Activated gamma-delta T cell (primary cell): ENCODE measurements at places on chromosomes 2 and 18.
A peak's percentile ranks its signal among the peaks of the same experiment; 100 is the strongest.

DNA sequence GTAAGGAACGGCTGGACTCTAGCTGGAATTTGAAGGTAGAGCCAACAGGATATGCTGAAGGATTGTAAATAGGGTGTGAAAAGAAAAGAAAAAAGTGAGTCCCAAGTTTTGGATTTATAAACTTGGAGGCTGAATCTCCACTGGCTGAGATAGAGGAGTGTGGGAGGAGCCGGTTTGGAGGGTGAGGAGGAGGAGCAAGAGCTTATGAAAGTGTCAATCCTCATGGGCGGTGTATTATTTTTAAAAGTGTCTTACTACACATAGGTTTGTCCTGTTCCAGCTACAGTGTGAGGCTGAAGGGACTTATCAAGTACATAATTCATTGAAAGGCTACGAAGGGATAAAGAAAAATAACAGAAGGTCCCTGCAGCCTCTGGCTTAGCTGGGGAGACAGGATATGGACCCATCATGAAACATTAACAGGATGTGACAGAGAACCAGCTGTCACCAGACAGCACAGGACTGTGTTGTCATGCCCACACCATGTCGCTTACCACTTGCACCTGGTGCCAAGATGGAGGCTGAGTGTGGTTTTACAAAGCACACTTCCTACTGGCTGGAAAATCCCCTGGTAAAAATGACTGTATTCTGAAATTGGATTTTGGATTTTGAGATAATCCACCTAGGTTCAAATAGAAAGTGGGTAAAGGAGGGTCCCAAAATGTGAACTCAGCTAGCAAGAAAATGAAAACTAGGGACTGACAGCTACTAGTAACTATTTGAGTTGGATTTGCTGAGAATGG lies 2.5 kb upstream of the MREG start:
- DNase-seq, result no peak

- DNase-seq, result no peak
Observed at GRCh38 chr18:42078711-42079110, 123.7 kb downstream of the PIK3C3 start.

GRCh38 chr2:98913916-98914712 lies 21.9 kb downstream of the CRACDL start:
- DNase-seq, result no peak

DNA sequence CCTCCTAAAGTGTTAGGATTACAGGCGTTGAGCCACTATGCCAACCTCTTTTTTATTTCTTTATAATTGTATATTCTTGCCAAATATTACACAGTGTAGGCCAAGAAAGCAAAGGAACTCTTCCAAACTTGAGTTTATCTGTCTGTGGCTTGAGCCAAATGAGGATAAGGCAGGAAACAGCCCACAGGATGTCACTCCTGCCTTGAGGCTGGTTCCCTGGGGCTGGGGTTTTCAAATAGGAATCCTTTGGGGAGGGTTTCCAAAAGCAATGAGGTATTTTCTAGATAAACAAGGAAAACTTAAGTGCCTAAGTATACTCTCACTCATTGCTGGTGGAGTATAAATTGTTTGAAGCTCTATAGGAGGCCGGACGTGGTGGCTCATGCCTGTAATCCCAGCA lies 56.4 kb downstream of the ADCY3 start:
- DNase-seq, result no peak

GRCh38 chr2:27765621-27766286 lies 5.8 kb upstream of the MRPL33 start:
- peak; percentile 19 for DNase-seq

- no peak for DNase-seq
Observed at GRCh38 chr2:98893911-98894321, 42.1 kb downstream of the CRACDL start.

GRCh38 chr2:170191166-170191866 lies 13.4 kb downstream of the MYO3B start:
- no peak for DNase-seq

DNA sequence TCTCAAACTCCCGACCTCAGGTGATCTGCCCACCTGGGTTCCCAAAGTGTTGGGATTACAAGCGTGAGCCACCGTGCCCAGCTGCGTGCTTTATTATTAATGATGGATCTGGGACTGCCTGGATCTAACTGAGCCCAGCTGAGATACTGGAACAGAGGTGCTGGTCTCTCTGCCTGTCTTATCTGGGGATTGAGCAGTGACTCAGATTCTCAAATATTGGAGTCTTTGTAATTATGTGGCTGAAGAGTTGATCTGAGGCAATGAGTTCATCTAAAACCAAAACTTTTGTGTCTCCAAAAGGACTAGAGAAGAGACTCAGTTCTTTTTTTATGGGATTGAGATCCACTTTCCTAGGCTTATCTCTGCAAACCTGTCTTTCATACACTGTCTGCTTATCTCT lies 16.3 kb downstream of the PLEKHB2 start:
- no peak for DNase-seq

DNA sequence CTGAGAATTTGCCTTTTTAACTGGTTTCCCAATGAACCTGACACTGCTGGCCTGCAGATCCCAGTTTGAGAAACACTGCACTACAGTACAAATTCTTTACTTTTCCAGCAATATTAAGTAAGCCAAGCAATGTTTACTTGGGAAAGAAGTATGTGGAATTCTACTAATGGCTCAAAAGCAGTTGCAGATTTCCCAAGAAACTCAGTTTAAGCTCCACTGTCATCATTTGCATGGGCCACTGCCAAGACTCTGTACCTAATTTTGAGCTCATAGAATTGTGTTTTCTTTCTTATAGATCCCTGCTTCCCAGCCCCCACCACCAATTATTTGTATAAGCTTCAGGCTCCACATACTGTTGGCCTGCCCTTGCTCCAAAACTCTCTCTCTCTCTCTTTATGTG lies 676.1 kb downstream of the RNF144A start:
- no peak for DNase-seq

DNA sequence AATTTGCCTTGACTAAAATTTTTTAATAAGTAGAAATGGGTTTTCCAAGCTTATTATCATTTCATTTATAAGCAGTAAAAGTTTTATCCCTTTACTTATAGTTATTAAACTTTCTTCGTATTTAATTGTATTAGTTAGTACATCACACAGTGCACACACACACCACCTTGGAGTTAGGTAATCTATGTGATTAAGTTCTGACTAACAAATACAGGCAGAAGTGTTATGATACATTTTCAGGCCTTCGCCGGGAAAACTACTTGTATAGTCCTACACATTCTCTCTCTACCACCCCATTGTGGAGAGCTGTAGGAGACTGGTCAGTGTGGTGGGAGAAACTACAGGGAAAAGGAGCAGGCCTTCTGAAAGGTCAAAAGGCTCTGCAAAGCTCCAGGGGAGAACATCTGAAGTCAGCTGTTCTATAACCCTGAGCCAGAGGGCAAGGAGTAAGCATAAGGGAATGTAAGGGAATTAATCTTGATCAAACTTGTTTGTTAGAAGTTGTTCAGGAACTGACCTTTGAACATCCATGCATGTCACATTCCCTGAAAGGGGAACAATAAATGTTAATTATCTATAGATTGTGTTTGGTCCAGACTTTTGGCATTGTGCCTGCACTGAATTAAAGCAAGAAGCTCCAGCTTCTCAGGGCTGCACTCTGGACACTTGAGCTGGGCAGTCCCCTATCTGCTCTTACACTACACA lies 231.7 kb downstream of the FSIP2 start:
- no peak for DNase-seq

DNA sequence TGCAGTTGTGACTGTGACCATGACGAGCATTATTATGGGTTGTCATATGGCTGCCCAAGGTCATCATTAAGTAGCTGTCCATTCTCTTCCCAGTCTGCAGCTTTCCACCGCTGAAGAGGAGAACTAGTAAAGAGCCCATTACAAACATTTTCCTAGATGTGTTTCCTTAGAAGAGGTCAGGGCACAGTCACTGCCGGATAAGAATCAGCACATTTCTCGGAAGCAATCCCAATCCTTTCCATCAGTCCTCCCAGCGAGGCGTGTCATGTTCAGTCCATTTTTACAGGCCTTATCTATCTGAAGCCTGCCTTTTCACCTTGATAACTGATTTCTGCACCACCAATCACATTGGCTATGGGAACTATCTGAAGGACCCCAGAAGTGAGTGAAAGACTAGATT lies 319.9 kb upstream of the SLC14A2 start:
- DNase-seq, result no peak

GRCh38 chr2:240431661-240432424 lies 3.6 kb upstream of the GPC1 start:
- DNase-seq, result no peak

- DNase-seq, result no peak
Observed at GRCh38 chr2:145654156-145654555, 1134.2 kb upstream of the ZEB2 start.
